Stimulated activated CD4-positive, alpha-beta T cell treated with anti-CD3 and anti-CD28 coated beads, Interleukin-2, amount 100 ng/mL, for 24 hours (primary cell): ENCODE measurements at places on chromosomes 3 and 15.

DNA sequence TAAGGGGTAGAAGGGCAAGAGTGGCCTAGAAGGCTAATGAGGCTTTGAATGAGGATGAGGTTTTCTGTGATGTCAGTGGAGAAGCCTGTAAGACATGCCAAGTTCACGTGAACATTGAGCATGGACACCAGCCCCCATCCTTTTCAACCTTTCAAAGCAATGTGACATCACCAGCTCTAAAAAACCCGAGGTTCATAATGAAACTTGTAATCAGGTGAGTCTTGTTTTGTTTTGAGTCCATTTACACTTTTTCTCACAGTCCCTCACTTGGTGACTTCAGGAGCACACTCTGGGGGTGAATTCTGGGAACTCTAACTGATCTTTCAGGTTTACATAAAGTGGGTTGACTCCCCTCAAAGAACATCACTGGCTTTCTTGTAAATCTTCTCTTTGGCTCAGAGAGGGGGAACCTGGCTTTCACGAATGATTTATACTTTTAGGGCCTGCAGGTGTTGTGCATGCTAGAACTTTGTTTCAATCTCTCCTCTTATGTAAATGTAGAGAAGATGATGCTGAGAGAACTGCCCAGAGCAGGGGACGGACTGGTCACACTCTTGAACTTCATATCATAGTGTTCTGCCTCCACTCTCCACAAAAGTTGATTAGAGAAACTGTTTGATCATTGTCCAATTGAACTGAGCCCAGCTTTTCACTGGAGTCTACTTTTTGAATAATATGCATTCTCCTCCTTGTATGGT is 224.7 kb upstream of the SATB1 start:
- peak; percentile 39 for DNase-seq

GRCh38 chr3:102741105-102741504 is 306.3 kb downstream of the ZPLD1 start:
- DNase-seq, result no peak

DNA sequence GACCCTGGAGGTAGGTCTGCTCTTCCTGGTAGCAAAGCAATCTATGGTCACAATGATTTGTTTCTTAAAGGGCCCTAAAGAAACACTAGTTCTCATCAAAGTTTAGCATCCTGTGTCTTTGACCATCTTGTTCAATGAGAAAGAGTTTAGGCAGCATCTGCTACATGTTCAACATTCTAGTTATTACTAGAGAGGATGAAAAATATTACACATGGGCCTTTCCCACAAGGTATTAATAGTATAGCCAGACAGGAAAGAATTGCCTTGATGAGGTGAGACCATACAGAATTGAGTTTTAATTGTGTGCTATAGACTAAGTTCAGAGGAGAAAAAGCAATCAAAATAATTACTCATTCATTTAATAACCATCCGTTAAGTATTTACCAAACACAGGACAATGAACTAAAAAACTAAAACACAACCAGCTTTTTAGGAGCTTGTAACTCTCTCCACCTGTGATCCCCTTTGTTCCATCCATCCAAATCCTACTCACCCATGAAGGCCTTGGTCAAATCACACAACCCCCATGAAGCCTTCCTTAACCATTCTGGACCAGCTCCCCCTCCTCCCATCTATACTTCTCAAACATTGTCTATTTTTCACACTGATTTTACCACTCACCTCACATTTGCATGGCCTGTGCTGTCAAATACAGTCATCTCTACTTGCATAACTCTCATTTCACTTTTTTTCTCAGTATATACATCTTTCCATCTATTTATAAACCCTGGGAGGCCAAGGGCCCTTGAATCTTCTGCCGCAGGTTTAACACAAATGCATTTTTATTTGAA is 122.9 kb downstream of the RORA start:
- no peak for DNase-seq

GRCh38 chr3:62600033-62600432 is 226.7 kb upstream of the FEZF2 start:
- no peak for DNase-seq

DNA sequence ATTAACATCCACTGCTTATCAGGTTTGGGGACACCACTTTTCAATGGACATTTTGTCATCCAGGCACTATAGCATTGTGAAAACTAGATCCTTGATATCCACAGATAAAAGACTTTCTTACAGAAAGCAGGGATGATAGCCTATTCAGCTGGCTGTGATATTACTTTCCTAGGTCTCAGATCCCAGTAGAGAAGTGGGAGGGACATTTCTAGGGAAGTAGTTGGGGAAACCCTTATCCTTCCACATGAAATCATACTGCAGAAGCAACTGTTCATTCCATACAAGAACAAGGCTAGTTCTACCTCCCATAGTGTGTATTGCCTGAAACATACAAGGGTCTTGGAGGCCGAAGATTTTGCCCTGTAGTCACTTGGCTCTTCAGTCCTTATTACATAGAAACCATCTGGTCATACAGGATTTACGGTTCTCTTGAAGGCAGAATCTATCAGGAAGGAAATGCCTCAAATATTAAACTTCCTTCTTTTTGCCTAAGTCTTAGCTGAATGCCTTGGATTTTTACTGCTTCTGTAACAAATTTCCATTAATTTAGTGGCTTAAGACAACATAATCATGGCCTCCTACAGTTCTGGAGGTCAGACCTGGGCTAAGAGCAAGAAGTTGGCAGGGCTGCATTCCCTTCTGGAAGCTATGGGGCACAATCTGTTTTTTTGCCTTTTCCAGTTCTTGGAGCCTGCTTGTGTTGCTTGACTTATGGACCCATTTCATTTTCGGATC is 119.4 kb downstream of the ECT2 start:
- DNase-seq, result no peak

DNA sequence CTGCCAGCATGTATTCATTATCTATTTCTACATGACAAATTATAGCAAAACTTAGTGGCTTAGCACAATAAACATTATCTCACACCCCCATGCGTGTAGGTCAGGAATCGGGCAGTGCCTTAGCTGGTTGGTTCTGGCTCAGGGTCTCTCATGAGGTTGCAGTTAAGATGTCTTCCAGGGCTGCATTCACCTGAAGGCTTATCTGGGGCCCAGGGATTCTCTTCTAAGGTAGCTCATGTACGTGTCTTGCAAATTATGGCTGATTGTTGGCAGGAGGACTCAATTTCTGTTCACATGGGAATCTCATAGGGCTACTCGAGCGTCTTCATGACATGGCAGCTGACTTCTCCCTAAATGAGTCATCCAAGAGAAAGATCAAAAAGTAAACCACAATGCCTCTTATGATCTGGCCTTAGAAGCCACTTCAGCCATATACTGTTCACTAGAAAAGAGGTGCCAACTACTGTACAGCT is 42.9 kb upstream of the TSC22D2 start:
- DNase-seq, result no peak

GRCh38 chr15:37102305-37103162 is 2.2 kb upstream of the MEIS2 start:
- no peak for DNase-seq

- DNase-seq, result no peak
Observed at GRCh38 chr3:129410971-129411370, 17.5 kb downstream of the EFCAB12 start.

DNA sequence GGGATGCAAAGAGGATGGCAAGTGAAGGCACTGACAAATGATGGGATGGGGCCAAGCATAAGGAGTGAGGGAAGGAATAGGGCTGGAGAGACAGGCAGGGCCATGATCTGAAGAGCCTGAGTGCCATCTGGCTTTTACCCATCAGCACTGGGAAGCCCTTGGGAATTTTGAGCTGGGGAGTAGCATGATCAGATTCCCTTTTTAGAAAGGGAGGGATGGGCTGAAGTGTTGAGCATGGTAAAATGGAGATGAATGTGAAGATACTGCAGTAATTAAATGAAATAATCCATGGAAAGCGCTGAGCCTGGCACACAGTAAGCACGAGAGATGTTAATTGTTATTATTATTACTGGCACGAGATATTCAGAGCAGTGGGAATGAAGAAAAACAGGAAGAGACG is 9.9 kb downstream of the RBP1 start:
- DNase-seq, result no peak

GRCh38 chr3:191292243-191293015 is 36.8 kb upstream of the CCDC50 start:
- DNase-seq, result no peak

- no peak for DNase-seq
Observed at GRCh38 chr15:51878446-51879386, 49.3 kb downstream of the TMOD3 start.

GRCh38 chr3:108328821-108329486 is 32.6 kb downstream of the HHLA2 start:
- no peak for DNase-seq

DNA sequence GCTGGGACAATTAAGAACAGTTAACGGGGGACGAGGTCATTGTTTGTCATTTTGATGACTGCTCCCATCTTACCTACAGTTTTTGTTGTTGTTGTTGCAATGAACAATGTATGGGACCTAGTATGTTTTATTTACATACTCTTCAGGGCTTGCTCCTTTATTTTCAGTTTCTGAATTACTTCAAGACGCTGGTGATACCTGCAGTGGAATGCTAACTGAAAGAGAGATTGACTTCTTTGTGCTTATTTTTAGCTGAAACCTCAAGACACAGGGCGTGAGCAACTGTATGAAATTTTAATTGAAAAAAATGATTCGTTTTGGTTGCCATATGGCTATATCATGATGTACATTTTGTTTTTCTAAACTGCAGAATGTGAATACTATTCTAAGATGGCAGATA is 297.9 kb downstream of the EDEM1 start:
- no peak for DNase-seq

DNA sequence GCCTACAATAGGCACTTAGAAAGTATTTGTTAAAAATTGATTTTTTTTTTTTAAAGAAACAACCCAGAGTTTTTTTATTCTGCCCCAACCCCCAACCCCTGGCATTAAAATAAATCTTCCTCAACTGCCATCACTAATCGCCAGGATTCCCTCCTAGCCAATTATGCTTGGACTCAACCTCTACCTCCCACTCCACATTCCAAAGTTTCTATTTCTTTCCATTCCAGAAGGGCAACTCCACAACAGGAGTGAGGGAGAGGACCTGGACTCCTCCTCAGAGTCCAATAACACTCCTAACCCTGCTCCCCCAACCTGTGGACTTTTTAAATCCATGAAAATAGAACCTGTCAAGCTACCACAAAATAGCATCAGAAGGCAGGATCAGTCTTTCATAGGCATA is 99.4 kb downstream of the ADAMTS9 start:
- no peak for DNase-seq

- DNase-seq, result no peak
Observed at GRCh38 chr3:169596126-169596525, 67.4 kb downstream of the MECOM start.

- DNase-seq, result no peak
Observed at GRCh38 chr3:74571118-74571517, 43.3 kb downstream of the CNTN3 start.

DNA sequence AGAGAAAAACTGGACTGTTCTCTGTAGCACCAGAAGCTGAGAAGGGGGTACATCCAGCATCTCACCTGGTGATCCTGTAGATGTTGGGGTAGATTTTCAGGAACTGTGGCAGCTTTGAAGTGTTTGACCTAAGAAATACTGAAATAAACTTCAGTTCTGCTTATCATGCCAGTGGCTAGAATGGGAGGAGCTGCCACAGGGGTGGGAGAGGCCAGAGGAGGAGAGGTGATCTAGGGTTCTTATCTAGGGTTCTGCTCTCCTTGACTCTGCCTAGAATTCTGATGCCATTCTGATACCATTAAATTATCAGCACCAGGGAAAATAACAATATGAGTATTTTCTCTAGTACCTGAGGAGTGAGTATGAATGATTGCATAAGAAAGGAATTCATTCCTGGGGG is 10.2 kb upstream of the CPOX start:
- no peak for DNase-seq

DNA sequence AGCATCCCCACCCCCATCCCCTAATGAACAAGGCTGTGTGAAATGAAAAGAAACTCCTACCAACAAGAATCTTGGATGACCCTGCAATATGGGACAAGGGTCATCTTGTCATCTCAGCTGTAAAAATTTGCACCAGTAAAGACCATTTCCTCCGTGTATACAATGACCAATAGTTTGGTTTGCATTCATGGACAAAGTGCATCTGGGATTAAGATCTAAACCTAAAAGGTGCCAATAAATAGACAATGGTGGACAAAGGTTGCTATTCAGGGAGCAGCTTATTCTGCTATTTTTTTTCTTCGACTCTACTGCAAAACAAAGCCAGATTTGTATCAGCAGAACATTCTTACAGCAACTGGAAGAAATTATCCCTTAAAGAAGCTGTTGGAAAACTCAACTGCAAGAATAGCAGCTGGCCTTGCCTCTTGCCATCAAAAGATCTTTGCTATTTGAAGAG is 8.0 kb downstream of the MGLL start:
- DNase-seq, result no peak

GRCh38 chr3:184339001-184339400 is 1.6 kb downstream of the FAM131A start:
- no peak for DNase-seq

GRCh38 chr3:121896823-121897222 is 2.6 kb downstream of the SLC15A2 start:
- no peak for DNase-seq

DNA sequence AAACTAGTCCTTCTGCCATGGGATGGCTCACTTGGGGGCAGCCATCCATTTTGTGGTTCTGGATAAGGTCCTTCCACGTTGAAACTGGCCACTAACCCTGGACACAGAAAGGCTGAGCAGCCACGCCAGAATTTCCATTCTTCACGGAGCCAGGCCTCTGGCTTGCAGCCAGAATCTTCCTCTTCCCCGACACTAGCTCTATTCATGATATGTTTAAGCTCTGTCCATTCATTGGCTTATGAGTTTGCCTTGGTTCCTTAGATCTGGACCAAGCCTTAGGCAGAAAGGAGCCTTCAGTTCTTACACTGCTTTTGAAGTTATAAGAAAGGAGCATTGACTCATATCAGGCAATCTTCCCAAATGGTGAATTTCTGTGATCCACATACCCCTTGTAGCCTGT is 288.4 kb upstream of the GOLGA6L4 start:
- no peak for DNase-seq

DNA sequence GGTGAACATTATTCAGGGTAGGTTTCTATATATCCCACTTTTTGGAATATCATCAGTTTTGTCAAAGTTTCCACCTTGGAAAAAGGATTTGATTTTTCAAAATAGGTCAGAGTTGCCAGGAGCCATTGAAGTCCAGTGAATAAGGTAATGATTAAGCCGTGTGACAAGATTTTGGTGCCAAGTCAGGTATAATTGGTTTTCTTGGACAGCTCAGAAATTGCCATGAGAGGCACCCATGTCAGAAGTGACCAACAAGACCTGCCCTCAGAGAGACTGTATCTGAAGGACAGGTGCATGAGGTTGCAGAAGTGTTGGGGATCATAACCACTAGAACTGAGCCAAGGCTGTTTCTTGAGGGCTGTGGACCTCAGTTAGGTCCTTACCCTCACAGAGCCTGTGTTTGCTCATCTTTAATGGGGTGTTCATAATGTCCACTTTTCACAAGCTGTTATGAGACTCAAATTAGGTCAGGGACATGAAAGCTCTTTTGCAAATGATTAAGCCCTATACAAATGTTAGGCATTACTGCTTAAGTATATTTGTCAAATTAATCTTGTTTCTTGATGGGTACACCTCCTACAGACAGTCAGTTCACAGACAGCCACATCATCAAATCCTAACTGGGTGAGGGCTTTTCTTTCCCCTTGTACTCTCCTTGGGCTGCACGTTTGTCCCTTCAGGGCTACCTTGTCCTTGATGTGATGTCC is 32.3 kb downstream of the CASR start:
- DNase-seq, result no peak
